ENCODE measurements at places on chromosomes 7 and 10.

DNA sequence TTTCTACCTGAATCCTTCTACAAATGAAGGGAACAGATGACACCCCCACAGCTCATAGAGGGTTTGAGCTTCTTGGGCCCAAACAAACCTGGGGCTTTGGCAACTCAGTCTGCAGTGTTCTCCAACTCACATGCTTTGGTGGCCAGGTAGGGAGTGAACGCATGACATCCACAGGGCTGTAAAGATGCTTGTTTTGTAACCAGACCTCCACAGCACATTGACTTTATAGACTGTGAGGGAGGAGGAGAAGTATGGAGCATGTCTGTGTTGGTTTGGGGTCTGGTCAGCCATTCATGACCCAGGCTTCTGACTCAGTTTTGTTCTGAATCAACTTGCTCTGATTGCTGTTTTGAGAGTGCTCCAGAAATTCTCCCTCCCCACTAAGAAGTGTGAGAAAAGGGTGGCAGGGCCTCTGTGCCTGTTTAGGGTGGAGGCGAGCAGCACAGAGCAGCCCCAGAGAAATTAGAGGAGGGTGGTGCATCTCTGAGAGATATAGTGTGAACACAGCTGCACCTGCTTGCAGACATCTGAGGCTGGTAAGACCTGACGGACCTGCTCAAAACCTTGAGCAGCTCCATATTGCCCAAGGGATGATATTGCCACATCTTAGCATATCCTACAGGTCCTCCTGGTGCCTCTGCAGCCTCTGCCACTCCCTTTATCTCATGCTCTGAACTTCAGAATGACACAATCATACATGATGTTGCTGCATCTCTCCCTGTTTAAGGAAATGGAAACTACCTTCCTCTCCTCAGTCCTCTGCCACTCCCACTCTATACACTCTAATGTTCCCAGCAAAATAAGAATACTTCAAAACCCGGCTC lies 287.7 kb downstream of the ABCA13 start:
- no peak for DNase-seq

GRCh38 chr10:62424026-62424425 lies 49.9 kb downstream of the ZNF365 start:
- no peak for DNase-seq

- DNase-seq: no peak
Observed at GRCh38 chr7:26008428-26008827, 143.6 kb upstream of the NFE2L3 start.

DNA sequence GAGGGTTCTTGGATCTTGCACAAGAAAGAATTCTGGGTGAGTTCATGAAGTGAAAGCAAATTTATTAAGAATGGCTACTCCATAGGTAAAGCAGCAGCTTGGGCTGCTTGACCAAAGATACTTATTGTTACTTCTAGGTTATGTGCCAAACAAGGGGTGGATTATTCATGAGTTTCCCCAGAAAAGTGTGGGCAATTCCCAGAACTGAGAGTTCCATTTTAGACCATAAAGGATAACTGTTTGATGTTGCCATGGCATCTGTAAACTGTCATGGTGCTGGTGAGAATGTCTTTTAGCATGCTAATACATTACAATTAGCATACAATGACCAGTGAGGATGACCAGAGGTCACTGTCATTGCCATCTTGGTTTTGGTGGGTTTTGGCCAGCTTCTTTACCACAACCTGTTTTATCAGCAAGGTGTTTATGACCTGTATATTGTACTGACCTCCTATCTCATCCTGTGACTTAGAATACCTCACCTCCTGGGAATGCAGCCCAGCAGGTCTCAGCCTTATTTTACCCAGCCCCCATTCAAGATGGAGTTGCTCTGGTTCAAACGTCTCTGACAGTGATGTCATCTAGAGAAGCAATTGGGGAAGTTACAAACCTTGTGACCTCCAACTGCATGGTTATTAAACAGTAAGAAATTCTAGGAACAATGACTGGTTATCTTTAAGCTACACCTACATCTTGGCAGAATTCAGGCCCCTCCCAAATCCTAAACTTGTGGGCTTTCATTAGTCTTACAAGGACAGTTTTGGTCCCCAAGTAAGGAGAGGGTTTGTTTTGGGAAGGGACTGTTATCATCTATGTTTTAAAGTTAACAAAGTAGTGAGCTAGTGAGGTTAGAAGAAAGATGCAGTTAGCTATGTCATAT lies 48.0 kb upstream of the INHBA start:
- DNase-seq: no peak

GRCh38 chr10:114624951-114625780 lies 32.9 kb downstream of the ABLIM1 start:
- no peak for DNase-seq

DNA sequence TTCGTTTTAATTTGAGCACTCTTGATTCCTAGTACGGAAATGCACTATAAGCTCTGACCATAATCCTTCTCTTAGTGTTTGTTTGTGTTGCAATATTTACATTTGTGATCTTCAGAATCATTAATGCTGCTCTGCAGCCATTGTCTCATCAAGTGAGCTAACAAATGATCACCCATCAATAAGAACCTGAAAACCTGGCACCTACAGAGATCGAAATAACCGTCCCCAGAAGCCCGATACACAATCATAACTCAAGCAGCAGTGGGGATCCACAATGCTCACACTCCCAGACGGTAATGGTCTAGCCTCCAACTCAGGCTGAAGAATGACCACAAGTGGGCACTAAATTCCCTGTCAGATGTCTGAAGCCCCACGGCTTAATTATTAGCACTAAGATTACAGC lies 156.0 kb upstream of the NFE2L3 start:
- no peak for DNase-seq

DNA sequence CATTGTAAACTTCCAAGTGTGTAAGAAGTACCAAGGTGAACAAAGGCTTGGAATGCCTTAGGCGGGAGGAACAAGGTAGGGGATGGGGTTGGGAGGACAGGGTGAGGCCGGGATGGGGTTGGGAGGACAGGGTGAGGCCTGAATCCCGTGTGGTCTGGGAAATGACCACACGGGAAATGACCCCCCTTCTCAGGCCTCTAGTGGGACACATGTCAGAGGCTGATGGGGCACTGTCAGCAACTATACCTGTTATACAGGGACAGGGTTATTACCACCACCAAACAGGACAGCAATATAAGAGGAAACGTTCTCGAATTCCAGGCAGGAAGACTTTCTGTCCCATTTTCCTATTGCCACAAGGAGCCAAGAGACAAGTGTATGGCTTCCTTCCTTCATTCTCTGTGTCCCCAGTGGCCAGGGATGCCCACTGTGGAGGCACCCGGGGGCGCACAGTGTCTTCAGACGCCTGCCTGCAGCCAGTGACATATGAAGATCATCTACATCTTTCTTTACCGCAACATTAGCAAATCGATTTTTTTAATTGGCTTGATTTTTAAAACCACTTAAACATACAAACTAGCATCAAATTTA lies 1.3 kb downstream of the MKI67 start:
- DNase-seq: no peak

- DNase-seq: no peak
Observed at GRCh38 chr7:45978731-45979211, 57.7 kb upstream of the IGFBP3 start.

DNA sequence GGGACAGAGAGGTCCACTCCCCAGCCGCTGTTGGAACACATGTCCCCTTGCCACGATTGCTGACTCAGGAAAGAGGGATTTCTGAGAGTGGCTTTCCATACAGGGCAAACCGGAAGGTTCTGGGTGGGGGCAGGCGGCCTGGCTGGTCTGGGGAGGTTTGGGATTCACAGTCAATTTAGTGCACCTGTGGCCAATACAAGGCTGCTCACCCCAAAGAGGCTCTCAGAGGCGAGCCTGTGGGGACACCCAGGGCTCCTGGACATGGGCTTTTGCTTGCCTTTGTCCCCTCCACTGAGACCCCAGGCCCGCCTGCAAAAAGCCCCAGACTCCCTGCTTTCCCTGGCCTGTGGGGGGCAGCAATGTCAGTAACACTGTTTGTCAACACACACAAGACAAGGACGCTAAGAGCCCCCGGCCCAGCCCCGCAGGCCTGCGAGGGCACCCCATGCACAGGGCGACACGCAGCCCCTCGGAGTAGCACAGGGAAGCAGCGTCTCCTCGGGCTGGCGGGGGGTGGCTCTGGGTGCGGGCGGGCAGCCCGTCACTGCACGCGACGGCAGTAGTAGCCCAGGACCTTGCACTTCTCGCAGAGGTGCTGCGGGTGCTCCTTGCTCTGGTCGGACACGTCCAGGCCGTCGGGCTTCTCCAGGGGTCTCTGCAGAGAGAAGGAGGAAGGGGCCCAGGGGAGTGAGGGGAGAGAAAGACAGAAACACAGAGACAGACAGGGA lies 38.7 kb downstream of the PPIF start:
- DNase-seq: no peak

DNA sequence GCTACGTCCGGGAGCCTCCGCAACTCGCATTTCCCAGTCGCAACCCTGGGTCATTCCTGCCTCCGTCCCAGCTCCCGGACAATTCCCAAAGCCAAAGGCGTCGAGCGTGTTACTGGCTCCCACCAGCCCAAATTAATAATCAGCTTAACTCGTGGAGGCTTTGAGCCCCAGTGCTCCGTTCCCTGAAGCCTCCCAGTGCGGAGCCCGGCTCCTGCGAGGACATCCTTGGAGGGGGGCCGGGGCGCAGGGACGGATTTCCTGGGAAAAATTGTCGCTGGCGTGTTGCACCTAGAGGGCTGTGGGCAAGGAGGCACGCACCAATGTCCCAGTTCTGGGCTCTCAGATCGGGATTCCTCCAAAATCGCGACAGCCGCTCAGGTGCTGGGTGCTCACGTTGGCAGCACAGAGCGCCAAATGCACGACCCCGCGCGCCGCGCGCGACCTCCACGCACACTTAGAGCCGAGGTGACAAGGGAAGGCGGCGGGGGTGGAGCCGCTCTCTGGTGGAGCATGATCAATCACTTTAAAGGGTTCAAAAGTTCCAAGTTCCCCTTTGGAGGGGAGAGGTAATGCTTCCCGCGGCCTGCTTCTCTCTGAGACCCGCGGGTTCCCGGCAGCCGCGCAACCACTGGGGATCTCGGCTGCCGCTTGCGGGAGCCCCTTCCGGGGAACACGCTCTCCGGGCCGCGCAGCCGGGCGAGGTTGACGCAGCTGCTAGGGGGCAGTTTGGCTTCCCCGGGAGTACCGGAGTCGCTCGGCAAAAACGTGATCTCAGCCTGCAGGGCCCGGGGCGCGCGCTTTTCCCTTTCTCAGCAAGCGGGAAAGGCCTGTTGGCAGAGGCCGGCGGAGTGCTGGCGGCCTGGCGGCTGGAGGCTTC lies 25.5 kb downstream of the SKIDA1 start:
- no peak for DNase-seq

DNA sequence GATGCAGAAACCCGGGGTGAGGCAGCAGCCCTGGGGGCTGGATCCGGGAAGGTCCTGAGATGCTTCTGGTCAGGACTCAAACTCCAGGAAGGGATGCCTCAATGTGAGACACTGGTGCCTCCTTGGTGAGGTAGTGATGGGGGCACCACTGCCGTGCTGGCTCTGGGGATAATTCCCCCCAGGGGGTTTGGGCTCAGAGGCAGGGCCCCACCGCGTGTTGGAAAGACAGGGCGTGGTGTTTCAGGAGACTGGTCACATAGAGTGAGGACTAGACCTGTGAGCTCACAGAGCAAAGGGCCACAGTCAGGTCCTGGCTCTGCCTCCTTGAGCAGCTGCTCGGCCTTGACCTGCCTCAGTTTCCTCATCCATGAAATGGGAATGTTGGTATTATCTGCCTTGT lies 361.9 kb downstream of the GLRX3 start:
- DNase-seq: no peak

GRCh38 chr7:131139462-131139861 lies 188.2 kb upstream of the MKLN1 start:
- DNase-seq: no peak

- no peak for DNase-seq
Observed at GRCh38 chr10:70169011-70169410, 1.3 kb downstream of the SAR1A start.

DNA sequence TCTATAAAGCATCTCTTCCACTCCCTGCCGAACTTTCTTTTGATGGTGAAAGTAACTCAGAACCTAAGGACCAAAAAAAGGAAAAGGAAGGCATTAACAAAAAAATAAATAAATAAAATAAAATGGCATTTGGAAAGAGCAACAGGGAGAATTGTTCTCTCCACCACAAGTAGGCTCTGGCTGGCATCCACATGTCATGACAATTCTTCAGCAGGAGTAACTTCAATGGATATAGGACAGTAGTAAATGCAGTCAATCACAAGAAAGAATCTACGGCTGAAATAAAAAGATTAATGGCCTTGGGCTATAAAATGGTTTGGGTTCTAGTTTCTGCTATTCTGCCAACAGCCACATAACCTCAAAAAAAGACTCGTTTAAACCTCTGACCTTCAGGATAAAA lies 23.9 kb downstream of the NCAPG2 start:
- no peak for DNase-seq

Data from smooth muscle cell of the brain vasculature (primary cell).